Fibroblast of skin of left quadriceps (primary cell): ENCODE measurements at places on chromosomes 11 and 22.

DNA sequence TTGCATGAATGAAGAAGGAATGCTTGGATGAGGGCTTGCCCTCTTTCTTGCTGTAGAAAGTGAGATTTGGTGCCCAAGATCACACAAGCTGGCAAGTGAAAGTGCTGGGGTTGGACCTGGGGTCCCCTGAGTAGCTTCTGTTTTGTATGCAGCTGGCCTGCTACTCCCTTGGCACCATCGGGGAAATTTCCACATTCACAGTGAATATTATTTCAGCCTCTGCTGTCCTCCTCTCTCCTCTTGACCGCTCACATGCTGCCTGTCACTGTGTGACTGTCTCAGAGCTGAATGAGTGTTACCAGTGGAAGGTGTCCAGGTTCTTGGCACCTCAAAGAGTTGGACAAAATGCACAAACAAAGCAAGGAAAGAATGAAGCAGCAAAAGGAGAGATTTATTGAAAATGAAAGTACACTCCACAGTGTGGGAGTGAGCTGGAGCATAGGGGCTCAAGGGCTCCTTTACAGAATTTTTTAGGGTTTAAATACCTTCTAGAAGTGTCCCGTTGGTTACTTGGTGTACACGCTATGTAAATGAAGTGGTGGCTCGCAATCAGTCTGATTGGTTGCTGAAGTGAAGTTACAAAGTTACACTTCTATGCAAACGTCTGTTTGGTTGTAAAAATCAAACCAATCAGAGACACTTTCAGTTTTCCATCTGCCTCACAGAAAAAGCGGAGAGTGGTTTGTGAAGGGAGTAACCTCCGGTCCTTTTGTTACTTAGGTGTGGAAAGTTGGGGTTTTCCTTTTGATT lies 87.4 kb downstream of the DEPDC5 start:
- DNase-seq = no peak

DNA sequence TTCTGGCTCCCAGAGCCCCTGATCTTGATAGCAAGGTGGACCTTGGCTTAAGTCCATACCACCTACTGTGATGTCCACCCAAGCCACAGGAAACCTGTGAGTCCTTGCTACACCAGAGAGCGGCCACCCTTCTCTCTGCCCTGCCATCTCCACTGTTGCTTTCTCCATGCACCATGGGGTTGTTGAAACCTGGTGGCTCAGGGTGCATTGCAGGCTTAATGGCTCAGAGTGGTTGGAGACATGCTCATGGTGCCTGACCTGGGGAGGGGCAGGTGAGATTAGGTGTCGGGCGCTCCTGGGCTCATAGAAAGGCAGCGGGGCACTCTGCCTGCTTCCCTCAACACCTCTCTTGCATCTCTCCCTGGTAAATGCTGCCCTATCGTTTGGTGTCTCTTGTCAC lies 25.0 kb upstream of the CACNG2 start:
- DNase-seq = no peak

- no peak for DNase-seq
Observed at GRCh38 chr11:61111786-61112517, 9.7 kb downstream of the CD5 start.

- no peak for DNase-seq
Observed at GRCh38 chr22:38429499-38430068, 25.4 kb downstream of the KCNJ4 start.

DNA sequence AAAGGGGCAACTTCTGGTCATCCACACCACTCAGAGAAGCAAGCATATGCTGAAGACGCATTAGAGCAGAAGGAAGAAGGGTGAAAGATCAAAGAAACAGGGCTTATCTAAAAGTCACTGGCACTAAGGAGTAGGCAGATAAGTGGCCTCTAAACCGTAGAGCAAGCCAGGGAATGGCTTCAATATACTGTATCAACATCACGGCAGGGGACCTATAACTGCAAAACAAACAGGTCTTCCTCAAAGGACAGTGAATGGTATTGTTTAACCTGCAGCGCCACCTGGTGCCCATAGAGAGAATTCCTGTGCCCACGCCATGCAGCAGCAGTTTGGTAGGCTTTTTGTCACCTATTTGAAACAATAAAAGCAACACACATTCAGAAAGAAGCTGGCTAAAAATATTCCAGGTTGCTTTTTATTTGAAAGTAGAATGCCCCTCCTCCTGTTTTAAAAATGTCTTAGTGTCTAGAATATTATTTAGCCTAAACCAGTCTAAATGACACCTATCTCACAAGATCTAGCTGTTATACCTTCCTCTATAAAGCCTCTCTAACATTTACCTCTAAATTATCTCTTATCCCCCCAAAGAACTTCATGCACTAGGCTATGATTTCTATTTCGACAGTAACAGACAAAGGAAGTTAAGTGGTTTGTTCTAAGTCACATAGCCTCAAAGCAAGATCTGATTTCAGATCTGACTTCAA lies 21.8 kb downstream of the SNX19 start:
- peak; percentile 50 for DNase-seq

DNA sequence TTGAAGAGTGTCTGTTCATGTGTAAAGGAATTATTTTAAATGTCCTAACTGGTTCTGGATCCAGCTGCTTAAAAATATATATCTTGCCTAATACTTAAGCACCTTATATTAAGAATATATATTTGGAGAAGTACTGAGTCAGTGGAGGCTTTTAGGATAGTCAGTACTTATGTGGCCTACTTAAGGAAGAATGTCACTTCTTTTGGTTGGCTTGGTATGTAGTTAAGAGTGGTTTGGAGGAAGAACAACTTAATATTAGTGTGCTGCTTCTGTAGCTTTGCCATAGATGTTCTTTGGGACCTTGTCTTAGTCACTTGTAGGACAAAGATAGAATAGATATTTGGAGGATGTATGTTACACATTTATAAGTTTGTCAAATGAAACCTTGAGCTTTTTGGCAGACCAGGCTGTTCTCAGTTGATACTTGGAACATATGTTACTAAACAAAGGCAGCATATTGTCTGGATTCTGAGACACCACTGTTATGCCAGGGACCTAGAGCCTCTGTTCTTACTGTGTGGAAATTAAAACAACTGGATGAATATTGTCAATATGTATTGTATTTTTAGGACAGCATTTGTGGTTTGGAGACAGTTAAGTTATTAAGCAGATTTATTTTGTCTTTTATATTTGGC lies 4.9 kb downstream of the HIPK3 start:
- DNase-seq = no peak

DNA sequence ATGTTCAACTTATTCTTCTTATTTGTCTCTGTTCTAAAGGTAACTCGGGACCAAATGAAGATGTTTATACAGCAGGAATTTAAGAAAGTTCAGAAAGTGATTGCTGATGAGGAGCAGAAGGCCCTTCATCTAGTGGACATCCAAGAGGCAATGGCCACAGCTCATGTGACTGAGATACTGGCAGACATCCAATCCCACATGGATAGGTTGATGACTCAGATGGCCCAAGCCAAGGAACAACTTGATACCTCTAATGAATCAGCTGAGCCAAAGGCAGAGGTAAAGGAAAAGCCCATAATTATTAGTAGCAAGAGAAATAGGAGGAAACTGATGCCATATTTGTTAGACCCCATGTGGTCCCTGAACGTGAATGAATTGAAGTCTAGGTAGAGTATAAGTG lies 63.3 kb downstream of the TRIM44 start:
- DNase-seq = no peak

- peak; percentile 8 for DNase-seq
Observed at GRCh38 chr11:115869780-115870431, 365.7 kb upstream of the CADM1 start.

DNA sequence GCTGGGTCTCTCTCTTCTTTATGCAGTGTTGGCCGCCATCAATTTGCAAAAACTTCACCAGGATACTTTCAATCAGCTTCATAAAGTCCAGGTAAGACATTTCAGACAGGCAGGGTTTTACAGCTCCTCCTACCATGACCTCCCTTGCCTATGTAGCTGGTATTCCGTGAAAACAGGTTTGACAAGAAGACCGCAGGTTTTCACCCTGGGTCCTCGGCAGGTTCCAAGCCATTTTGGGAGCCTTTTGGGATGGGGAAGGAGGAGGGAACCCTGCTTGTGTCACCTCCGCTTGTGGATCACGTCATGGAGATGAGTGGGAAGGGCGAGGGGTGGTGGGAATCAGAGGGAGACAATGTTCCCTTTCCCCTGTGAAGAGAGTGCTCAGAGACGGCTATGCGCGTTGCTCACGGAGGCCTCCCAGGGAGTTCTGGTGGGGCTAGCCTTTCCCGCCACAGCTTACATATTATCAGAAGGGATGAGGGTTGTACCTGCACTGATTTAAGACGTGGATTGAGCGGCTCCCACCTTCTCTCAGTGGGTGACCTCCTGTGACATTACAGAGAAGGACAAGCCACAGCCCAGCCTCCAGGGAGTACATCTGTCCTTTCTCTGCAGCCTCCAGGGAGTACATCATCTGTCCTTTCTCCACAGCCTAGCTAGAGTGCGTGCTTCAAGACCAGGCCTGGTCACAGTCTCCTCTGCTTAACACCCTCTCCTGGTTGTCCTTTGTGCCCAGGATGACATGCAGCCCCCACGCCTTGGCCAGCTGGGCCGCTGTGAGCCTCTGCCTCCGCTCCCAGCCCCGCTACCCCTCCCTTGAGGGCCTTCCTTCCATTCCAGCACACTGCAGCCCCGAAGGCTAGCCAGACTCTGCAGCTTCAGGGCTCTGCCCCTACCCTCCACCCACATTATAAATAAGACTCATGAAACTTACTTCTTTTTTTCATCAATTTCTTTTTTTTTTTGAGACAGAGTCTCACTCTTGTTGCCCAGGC lies 17.2 kb downstream of the GLB1L3 start:
- DNase-seq = no peak

GRCh38 chr11:123434911-123435310 lies 4.8 kb downstream of the GRAMD1B start:
- no peak for DNase-seq

- no peak for DNase-seq
Observed at GRCh38 chr22:28835630-28836189, 35.3 kb upstream of the XBP1 start.

- DNase-seq = no peak
Observed at GRCh38 chr11:46463701-46464421, 72.3 kb upstream of the CHRM4 start.

DNA sequence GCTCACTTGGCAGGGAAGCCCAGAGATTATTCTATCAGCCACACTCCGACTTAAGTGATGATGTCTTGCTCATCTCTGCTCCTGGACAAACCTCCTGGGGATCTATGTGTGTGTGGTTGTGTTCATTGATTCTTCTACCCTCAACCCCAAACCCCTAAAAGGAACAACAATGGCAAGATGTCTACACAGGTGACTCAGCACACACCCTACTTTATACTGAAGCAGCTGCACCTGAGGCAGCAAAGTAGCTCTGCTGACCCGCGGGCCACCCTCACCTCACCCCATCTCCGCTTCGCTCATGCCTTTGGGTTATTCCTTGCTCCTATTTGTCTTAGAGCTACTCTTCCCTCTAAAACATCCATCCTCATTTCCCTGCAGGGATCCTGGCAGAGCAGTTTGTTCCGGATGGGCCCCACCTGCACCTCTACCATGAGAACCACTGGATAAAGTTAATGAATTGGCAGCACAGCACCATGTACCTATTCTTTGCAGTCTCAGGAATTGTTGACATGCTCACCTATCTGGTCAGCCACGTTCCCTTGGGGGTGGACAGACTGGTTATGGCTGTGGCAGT lies 38.7 kb downstream of the TMEM45B start:
- DNase-seq = no peak

GRCh38 chr22:17559188-17559587 lies 4.1 kb upstream of the SLC25A18 start:
- no peak for DNase-seq

DNA sequence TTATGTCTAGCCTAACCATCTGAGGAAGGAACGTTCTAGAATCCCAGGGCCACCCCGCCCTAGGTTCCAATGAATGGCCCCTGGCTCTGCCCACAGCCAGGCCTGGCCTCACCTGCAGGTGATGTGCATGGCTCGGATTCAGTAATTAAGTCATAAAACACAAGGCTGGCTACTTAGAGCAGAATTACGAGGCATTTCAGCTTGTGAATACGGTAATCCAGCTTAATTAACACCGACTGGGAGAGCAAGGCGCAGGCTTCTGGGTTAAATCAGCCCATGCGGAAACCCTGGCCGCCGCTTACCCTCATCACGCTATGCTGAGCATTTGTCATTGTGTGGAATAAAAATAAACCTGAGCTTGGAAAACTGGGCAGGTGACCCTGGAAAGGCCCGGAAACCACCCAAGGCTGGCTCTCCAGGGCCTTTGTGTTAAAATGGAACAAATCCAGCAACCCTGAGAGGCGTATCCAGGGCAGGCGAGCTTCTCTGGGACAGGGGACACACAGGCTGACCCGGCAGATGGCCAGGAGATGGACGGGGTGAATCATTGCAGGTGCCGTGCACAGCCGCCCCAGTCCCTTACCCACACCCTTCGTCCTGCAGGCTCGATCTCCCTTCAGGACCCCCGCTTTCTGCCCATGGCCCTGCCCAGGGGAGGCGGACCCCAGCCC lies 220.2 kb downstream of the CTTN start:
- no peak for DNase-seq

DNA sequence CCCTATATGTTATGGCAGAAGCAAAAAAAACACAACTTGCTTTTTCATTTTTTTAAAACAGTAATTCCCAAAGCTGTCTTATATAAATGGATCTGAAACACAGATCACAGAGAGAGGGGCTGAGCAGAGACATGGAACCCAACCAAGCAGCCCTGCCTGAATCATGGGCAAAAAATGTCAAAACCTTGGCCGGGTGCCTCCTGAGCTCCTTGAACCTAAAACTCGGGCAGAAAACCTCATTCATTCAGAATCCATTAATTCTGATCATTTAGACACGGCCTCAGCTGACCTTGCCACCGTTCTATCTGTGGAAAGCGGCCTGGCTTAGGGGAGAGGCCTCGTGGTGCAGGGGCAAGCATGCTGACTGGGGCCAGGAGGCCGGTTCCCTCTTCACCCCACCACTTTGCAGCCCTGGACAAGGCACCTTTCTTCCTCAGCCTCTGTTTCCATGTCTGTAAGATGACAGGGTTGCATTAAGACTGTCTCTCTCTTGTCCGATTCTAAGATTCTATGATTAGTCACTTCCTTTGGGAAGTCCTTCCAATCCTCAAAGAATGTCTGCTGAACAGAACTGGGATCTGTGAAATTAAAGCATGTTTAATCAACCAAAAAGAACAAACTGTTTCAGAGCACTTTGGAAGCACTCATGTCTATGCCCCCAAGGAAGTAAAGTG lies 26.0 kb downstream of the TENM4 start:
- peak; percentile 82 for DNase-seq

DNA sequence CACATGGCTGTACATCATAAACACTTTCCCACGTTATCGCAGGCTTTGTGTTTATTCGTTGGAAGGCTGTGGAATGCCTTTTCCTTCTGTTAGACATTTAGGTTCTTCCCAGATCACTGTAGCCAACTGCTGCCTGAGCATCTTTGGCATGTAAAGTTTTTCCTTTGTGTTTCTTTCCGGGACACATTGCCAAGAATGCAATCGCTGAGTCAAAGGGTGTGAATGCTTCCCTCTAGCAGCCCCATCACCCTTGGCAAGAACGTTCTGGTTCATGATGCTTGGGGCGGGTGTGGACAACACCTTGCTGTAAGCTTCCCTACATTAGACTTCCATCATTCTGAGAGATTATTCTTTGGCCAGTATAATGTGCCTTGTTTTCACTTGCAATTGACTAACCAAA lies 136.2 kb downstream of the OSBP2 start:
- DNase-seq = peak; percentile 75
